ENCODE measurements at places on chromosomes 1 and 21.

GRCh38 chr1:51726051-51726450 lies 109.2 kb downstream of the OSBPL9 start:
- DNase-seq: no peak

- DNase-seq: no peak
Measured at GRCh38 chr1:110477967-110478640, 27.2 kb downstream of the PROK1 start.

DNA sequence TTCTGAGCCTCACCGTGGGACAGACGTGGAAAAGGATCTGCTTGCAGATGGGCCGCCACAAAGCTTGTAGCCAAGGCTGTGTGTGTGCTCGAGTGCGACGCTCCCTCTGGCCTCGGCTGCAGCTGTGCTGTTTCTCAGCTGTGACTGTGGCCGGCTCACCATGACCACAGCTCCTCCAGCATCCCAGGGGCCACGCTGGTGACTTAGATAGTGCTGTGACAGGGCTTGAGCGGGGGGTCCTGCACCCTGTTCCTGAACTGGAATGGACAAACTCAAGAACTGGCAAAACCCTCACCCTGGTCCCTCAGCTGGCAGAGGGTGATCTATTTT lies 17.4 kb upstream of the ACTRT2 start:
- DNase-seq: no peak

DNA sequence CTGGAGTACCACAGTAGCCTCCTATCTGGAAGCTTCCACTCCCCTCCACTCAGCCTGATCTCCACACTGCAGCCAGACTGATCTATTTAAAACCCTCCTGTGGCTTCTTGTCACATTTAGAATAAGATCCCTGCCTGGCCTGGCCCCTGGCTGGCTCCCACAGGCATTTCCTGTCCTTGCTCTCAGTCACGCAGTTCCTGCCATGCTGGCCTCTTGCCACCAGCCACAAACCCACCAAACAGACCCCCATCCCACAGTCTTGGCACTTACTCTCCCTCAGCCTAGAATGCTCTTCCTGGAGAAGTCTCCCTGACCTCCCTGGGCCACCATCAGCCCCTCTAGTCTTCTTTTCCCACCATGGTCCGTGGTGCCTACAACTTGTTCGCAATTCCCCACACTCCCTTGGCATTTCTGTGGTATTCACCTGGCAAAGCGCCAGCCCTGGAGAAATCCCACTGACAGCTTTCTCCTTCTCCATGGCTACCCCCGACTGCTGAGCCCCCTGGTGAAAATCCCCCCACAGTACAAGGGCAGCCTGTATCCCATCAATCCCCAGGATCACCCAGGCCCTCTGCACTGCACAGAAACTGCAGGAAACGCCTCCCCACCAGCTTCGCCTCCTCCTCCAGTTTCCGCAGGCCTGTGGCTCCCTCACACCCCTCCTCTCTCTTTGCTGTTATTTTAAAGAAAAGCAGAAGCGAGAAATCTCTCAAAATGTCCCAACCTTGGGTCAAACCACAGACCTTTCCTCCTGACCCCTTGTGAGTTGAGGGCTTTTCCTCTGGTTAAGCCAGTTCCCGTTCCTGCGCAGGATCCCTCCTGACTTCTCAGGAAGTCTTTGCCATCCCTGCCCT lies 94.5 kb downstream of the SYT2 start:
- peak; percentile 38 for DNase-seq

DNA sequence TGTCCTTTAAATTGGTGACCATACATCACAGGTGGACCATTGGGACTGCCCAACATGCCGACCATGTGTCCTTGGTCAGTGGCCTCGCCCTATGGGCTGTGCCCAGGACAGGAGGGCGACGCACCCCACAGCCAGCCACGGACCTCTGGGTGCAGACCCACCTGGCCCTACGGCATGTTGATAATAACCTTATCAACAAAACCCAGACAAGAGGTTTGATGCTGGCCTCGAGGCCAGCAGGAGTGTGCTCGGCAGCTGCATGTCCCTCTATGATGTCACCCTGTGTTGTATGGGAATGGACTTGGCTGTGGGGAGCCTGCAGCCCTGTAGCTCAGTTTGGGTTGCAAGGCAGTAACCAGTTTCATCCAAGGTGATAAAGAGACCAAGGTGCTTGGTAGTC lies 32.1 kb downstream of the SLC37A1 start:
- DNase-seq: no peak

- no peak for DNase-seq
Measured at GRCh38 chr1:221031458-221032203, 152.4 kb downstream of the HLX start.

GRCh38 chr1:194474701-194475100 lies 1288.3 kb upstream of the B3GALT2 start:
- no peak for DNase-seq

DNA sequence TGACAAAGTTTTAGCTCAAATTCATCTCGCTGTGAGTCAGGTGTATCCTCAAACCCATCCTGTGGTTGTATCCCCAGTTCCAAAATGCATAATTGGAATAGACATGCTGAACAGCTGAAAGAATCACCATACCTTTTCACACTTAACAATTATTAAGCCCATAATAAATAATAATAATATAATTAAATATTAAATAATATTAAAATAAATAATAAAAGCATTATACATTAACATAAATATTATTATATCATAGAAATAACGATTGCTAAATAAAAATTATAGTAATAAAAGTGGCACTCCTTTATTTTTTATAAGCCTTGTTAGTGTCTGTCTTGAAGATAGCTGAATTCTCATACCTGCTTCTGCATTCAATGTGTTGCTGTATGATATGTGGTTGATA lies 257.5 kb upstream of the B3GALT2 start:
- DNase-seq: no peak

GRCh38 chr1:88079036-88079435 lies 605.0 kb upstream of the PKN2 start:
- DNase-seq: no peak

DNA sequence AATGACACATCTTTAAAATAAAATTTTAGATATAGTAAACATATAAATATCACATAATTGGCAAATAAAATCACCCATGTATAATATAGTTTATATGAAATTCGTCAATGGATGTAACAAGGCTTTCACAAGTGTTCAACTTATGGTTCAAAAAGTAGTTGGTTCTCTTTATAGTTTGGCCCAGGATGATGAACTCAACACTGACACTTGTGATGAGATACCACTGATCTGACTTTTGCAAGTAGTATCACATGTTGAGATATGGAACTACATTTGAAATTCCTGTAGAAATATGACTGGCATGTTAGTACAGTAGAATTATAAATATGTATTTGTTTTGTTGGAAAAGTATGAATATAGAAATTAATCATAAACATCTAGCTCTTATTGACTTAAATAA lies 1.8 kb downstream of the TNNI3K start:
- DNase-seq: no peak

- no peak for DNase-seq
Measured at GRCh38 chr1:87961992-87962391, 633.3 kb downstream of the LMO4 start.

DNA sequence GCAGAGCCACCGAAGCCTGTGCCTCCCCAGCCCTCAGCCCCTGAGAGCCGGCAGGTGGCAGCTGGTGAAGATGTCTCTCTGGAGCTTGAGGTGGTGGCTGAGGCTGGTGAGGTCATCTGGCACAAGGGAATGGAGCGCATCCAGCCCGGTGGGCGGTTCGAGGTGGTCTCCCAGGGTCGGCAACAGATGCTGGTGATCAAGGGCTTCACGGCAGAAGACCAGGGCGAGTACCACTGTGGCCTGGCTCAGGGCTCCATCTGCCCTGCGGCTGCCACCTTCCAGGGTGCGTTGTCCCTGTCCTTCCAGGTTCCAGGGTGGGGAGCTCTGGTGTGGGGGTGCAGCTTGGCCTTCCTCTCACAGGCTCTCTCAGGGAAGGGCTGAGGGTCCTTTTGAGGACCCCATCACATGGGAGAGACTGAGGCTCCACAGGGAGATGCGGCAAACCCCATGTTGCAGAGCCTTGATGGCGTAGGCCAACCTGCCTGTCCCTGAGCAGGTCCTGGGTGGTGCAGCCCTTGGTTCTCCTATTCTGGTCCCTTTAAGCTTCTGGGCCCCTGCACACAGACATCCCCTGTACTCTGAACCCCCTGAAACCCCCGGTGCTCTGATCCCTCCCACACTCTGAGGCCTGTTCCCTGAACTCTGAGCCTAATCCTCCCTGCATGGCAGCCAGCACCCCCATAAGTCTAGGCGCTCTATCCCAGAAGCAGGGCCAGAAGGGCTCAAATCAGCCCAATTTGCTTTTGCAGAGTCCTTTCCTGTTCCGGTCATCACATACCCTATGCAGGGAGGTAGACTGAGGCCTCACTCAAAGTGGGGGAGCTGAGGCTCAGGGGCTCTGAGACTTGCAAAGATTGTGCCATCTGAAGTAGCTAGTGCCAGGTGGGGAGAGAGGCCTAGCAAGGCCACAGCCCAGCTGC lies 88.5 kb downstream of the TRIM11 start:
- no peak for DNase-seq

- DNase-seq: no peak
Measured at GRCh38 chr1:237901299-237901934, 10.7 kb upstream of the ZP4 start.

DNA sequence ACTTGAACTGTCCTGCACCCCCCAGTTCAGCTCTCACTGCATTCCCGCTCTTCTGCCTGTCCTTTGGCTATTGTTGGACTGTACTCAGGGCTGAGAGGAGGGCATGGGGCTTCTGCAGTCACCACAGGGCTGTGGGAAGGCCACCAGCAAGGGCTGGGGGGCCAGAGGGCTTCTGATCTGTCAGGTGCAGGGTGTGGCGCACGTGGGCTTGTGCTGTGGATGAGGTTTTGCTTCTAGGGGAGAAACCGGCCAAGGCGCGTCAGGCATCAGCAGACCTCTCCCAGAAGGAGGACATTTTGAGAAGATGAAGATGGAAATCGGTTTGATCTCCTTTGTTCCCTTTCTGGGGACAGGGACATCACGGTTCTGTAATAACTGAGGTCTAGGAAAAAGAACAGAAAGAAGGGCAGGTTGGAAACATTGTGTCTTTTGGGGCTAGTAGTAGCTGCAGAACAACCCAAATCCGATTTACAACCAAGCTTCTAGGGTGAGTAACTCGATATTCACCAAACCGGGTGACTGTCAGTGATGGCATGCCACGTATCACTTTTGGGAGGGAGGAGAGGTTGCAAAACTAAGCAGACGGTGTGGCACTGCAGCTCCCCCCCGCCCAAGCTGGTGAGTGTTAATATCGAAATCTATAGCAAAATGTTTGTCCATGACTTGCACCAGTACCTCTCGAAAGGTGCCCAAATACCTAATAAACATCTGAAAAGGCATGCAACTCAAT lies 40.9 kb downstream of the AGPAT3 start:
- DNase-seq: no peak

- DNase-seq: no peak
Measured at GRCh38 chr1:213414346-213414745, 363.3 kb downstream of the RPS6KC1 start.

- peak; percentile 91 for DNase-seq
Measured at GRCh38 chr1:154972517-154973343, 1.8 kb upstream of the CKS1B start.

DNA sequence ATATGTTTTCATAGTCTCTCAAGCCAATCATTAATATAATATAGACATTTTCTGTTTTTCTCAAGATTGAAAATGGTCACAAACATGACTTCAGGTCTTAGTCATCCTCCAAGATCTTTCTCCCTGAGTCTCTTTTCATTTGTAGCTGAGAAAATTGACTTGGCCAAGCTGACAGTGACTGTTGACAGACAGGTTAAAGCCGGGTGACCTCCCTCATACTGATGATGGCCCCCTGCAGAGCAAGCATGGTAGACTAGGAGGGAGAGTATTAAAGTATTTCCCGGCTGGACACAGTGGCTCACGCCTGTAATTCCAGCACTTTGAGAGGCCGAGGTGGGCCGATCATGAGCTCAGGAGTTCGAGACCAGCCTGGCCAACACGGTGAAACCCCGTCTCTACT lies 6.8 kb upstream of the KIAA1614 start:
- DNase-seq: no peak

GRCh38 chr1:109290998-109291397 lies 8.1 kb upstream of the PSRC1 start:
- DNase-seq: no peak

DNA sequence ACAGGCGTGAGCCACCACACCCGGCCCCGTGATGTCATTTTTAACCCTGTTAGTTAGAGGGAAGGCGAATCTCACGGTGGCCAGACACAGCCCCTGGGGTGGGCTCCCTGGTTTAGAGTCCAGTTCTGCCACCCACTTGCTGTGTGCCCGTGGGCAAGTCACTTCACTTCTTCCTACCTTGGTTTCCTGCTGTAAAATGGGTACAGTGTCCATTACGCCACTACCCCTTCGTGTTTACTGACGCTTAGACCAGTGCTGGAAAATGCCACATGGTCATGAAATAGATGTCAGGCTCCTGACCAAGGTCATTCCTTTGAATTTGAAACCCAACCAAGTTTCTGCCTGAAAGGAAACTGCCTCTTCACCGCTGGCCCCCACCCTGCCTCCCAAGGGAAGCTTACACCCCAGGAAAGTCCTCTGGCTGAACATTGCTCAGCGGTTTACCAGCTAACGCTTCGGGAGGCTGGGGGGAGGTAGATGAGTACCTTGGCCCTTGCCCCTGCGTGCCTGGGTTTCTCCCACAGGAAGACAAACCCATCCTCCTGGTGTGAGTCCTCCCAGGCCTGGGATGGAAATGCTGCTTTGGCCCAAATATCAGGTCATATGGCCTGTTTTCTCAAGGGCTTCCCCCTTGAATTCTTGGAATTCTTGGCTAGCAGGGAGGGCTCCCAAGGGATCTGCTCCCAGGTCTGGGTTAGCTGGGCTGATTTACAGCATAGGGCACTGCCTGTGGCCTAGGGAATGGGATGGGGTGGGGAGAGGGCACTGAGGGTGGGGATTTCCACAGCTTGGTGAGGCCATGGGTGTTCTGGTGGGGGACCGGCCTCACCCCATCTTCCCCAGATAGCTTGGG lies 7.6 kb upstream of the AADACL4 start:
- no peak for DNase-seq

GRCh38 chr1:51936531-51936930 lies 54.0 kb downstream of the RAB3B start:
- peak; percentile 9 for DNase-seq

- no peak for DNase-seq
Measured at GRCh38 chr1:40409467-40409866, 35.9 kb downstream of the SMAP2 start.

DNA sequence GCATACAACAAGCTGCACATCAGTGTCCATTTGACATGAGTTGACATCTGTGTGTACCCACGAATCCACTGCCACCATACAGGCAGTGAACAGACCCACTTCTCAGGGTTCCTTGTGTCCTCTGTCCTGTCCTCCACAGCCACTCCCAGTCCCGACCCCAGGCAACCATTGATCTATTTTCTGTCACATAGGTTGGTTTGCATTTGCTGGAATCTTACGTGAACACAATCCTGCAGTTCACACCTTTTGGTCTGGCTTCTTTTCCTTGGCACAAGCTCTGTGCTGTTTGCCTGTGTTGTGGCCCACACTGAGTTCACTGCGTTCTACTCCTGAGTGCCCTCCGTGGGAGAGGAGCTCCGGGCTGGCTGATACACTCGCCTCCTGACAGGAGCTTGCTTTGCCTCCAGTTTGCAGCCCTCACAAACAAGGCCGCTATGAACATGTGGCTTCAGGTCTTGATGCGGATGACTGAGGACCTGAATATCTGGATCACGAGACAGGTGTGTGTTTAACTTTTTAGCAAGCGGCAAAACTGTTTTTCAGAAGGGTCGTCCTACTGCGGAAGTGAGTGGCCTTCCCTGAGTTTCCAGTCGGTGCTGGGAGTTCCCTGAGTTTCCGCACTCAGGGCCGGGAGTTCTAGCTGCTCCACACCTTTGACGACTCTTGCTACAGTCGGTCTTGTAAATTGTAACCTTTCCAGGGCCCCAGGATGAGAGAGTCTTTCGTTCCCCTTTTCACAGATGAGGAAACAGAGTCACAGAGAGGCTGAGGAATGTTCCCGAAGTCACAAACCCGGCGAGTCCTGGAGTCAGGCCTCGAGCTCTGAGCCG lies 13.0 kb upstream of the COL18A1 start:
- DNase-seq: no peak

Measured in PC-9 (cell line).